ENCODE measurements at places on chromosomes 16 and 17.
A peak's percentile ranks its signal among the peaks of the same experiment; 100 is the strongest.

DNA sequence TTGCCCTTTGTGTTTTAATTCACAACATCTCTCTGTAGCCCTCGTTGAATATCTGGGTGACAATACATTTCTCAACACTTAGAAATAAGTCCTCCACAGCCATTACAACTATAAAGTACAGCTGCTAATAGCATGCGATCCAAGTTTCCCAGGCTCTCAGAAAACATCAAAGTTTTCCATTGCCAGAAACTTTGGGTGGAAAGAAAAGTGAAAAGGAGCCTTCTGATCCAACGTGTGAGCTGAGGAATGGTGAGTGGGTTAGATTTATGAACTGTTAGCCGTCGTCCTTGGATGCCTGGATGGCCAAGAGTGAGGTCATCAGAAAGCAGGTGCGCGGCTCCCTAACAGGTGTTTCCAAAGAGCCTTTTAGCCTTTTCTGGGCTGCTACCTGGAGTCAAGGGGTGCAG lies 258.0 kb downstream of the PMP22 start:
- DNase-seq: no peak

GRCh38 chr17:81390029-81390872 lies 5.0 kb upstream of the BAHCC1 start:
- no peak for DNase-seq

DNA sequence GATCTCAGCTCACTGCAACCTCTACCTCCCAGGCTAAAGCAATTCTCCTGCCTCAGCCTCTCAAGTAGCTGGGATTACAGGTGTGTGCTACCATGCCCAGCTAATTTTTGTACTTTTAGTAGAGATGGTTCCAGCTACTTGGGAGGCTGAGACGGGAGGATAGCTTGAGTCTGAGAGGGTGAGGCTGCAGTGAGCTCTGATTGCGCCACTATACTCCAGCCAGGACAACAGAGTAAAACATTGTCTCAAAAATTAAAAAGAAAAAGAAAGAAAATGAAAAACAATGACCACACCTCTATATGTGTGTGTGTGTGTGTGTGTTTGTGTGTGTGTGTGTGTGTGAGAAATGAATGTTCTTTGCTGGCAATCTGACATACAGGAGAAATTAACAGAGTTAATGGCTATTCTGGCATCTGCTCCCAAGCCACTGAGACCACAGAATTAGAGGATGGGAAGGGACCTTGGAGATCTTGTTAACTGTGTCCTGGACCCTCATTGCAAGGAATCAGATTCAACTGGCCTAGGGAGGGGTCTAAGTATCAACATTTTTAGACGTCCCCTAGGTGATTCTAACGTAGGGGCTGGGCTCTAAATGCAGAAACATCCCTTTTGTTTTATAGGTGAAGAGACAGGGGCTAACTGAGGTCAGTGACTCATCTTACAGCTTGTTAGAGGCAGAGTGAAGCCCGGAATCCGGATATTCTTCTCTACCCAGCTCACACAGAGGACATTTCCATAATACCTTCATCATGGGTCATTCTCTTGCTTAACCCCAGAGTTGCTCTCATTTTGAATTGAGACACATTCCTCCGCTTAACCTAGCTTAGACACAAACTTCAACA lies 16.4 kb upstream of the MARCHF10 start:
- peak; percentile 98 for DNase-seq

DNA sequence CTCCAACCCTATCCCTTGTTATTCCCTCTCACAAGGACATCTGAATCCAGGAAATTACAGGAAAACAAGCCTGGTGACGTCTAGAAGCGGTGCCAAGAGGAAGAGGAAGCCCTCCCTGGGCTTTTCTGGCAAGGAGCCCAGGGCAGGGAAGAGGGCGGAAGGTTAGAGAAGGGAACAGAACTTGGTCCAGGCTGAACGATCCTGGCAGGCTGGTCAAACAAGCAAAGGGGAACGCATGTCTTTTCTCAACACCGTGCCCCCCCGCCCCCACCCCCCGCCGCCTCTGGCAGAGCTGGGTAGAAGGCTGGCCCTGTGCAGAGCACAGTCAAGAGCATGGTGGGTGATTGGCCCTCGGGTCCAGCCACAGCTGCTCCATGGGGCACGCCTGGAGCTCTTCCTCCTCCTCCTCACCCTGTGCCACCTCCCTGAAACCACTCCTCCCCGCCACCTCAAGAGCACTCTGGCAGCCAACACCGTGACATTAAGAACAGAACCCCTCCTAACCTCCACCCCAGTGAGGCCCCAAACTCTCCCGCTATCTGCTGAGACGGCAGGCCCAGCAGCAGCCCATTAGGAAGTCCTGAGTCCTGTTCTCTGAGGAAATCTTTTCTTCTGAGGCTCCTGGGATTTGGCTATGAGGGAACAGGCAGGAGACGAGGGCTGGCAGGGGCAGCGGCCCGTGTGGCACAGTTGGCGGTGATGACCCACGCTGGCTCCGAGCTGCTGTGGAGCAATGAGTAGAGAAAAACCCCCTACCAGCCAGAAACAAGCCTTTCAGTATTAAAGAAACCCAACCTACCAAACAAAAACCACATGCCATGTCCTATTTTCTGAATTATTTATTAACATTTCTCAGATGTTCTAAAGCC lies 7.3 kb downstream of the C16orf86 start:
- DNase-seq: peak; percentile 27

DNA sequence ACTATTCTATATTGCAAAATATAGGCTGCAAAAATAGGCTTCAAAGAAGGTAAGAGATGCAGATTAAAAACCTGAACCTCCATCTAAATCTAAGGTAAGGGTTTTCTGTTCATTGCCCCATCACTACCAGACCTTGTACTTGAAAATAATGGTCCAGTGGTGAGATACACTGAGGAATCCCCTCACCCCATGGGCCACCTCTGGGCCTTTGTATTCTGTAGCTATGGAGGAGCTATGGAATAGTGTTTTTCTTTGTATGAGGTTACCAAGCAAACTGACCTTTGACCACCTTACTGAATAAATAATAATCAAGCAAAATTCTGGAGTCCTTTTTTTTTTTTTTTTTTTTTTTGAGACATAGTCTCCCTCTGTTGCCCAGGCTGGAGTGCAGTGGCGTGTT lies 4.8 kb upstream of the UBE2Z start:
- no peak for DNase-seq

All from fibroblast of skin of right quadriceps (primary cell).